ENCODE measurements at places on chromosomes 3 and 15.

- DNase-seq = peak; percentile 78
Measured at GRCh38 chr3:48273594-48274211, 32.8 kb downstream of the ZNF589 start.

GRCh38 chr3:27877061-27878013, 155.2 kb upstream of the EOMES start:
- DNase-seq = no peak

GRCh38 chr15:78790027-78790426, 21.2 kb downstream of the ADAMTS7 start:
- no peak for DNase-seq

- DNase-seq = no peak
Measured at GRCh38 chr3:32414522-32415202, 23.0 kb downstream of the CMTM7 start.

- no peak for DNase-seq
Measured at GRCh38 chr3:130081351-130081881, at the start of gene ALG1L2. Gene ALG1L2 (plus strand): TSS chr3:130081831. CDS start chr3:130082017, 186 bp downstream.

- no peak for DNase-seq
Measured at GRCh38 chr3:172275586-172275985, 172.7 kb downstream of the GHSR start.

DNA sequence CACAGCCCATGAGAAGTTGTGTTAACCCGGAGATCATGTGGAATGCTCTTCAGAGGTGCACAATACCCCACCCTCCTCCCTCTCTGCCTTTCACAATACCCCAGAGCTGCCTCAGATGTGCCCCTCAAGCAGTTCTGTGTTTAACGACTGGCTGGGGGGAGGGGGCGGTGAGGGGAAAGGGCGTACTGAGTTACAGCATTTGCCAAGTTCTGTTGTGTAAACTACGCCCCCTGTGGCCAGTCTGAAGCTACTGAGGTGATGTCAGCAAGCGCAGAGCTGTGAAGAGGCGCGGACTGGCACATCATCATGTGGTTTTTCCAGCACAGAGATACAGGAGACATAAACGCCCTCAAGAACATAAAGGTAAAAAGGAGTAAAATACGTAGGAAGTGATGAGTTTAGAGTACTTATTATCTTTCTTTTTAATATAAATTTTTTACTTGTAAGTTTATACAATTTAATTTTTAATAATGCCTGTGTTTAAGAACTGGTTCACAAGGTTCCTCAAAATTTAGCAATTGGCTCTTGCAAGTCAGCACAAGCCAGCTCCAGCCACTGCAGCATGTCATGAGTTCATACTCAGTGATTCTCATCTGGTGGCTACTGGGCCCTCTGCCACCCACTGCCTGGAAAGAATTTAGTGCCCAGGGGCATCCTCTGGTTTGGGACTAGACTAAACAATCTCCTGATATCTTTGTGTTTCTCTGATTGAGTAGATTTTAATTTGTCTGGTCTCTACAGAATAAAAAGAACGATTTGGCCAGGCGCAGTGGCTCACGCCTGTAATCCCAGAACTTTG, 1.7 kb downstream of the EPB42 start:
- no peak for DNase-seq

- DNase-seq = no peak
Measured at GRCh38 chr3:151584566-151584965, 123.7 kb upstream of the IGSF10 start.

All from activated CD8-positive, alpha-beta memory T cell treated with anti-CD3 and anti-CD28 coated beads for 24 hours (primary cell).